ENCODE measurements at places on chromosomes 7 and 10.

- DNase-seq: no peak
Measured at GRCh38 chr7:42550706-42551470, 313.9 kb upstream of the GLI3 start.

DNA sequence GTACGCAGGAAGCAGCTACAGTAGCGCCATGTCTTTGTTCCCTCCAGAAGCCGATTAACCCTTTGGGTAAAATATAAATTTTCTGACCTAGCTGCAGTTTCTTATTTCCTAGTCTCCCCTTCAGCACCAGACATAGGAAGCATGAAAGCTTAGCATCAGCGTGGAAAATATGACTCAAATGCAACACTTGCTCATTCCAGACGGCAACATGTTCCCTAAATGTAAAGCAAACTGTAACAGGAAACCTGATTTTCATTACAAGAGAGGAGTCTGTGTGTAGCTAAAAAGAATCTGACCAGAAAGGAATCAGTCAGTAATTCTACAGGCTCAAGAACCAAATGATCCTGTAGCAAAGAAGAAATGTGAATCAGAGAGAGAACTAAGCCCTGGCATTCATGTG lies 219.2 kb downstream of the C7orf25 start:
- DNase-seq: no peak

GRCh38 chr7:28157076-28157745 lies 23.4 kb downstream of the JAZF1 start:
- DNase-seq: no peak

DNA sequence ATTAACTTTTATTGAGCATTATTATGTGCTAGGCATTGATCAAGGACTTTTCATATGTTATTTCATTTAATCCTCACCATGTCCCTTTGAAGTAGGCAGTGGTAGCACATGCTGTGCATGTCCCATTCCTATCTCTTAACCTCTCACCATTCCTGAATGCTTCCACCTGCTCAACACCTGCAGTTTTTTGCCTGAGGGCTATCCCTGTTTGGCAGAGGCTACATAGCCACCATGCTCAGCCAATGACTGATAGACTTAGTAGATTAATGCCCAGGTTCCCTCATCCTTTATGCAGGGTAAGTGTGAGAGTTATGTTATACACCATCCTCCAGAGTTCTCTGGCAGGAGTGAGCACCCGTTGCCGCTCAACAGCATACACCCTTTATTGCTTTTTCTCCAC lies 387.8 kb downstream of the BBS9 start:
- DNase-seq: peak; percentile 70

DNA sequence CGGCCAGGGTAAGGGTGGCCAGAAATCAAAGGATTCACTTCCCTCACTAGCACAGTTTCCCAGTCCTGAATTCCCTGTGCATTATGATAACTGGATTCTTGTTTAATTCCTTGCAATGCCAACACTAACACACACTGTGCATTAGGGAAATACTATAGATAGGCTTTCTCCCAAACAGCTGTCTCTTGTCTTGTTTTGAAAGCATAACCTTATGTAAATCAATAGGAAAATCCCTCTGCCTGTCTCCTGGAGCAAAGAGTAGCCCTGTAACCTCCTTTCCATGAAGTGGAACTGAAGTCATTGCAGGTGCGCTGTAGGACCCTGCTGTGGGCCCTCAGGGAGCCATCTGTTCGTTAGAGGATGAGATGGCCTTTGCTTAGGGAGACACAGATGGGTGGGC lies 82.8 kb upstream of the FAM171A1 start:
- no peak for DNase-seq

DNA sequence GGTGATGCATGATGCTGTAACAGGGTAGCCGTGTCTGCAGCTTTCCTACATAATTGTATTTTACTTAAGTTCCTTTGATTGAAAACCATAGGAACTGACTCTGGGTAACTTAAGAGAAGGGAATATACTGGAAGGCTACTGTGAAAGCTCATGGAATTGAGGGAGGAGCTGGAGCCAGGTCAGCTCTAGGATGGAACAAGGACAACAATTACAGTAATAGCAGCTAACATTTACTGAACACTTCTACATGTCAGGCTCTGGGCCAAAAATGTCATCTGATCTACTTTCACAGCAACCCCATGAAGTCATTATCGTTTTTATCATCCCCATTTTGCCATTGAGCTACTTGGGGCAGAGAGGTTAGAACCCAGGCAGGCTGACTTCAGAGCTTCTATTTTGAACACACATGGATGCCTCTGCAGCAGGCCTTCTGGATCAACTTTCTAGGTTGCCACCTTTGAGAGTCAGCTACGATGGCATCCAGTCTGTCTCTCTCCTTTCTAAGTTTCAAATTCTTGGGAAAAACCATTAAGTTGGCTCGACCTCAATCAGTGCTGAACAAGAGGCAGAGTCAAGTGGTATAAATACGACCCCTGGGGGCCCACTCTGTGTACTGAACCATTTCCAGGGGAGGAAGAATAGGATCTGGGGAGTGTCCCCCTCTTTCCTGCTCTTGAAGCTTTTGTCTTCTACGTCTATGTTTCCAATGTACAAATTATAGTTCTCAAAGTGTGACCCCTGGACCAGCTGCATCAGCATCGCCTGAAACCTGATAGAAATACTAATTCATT lies 272.3 kb upstream of the PLPP4 start:
- DNase-seq: no peak

DNA sequence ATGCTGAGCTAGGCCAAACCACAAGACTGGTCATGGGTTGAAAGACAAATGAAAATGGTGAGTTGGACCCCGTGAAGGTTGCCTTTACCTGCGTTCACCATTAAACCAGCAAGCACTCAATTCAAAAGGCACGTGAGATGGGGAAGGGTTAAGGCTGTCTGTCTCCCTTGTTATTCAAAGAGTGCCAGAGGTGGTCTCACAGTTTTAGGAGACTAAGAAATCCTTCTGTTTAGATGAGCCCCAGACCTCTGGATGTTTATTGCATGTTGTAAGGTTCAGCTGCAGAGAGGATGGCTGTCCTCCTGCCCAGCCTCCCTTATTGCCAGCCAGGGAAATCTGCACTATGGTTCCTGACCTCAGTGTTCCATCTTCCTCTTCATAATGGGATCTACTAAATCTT lies 498.0 kb upstream of the CELF2 start:
- no peak for DNase-seq

DNA sequence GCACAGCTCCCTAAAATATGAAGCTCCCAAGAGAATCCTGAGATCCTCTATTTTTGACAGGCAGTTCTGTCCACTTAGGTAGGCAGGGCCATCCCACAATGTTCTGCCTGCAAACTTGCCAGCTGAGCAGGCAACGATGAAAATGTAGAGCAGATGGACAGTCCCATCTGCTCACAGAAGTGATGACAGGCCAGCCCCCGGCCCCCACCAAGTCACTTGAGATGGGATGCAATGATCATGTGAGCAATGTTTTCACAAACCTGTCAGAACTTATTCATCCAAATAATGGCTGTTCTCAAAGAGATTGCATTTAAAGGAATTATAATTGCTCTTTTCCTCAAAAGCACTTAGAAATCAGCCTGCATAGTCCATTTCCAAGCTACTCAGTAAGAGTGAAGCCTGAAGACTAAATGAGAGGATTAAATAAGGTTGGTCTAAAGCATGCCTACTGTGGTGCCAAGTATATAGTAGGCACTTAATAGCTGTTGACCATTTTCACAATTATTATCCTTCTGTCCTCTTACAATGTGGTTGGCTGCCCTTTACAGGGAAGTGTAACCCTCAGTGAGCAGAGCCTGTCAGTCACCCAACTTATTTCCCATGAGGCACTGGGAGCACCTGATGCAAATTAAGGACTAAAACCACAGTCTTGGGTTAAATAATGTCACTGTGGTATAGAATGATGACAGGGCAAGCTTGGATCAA lies 301.2 kb downstream of the FGFR2 start:
- DNase-seq: no peak
